ENCODE measurements at places on chromosomes 7 and 10.

- no peak for DNase-seq
Measured at GRCh38 chr10:35685402-35685801, 43.3 kb upstream of the FZD8 start.

- DNase-seq: peak; percentile 80
Measured at GRCh38 chr7:4830176-4830575, 31.7 kb downstream of the PAPOLB start.

- DNase-seq: no peak
Measured at GRCh38 chr10:95505641-95506040, 55.5 kb downstream of the SORBS1 start.

DNA sequence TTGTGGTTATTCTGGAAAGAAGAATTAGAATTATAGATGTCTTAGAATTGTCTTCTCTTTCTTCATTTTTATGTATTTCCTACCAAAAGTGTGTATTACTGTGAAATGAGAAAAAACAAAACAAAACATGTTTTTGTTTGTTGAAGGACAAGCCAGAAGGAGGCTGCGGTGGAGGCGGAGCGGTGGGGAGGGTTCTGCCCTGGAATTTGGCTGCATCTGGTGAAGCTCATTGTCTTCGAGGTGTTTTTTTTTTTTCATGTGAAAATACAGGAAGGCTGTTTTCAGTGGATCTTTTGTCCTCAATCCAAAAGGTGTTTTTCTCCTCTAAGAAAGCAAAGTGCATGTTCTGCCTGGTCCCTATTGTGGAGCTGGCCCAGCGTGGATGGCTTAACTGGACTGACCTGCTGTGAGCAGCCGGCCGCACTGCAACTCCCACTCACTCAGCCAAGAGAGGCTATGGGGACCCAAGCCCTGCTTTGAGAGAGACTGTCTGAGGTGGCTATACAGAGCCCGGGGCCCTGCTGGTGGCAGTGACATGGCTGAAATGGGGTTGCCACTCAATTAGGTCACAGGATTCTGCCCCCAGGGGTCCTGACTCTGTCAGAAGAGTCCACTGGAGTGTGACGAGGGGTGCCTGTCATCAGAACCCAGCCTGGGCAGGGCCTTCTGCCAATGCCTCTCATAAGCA is 184.9 kb upstream of the MKI67 start:
- DNase-seq: no peak

Measured in renal pelvis (tissue), 12 donors.